COLO829 (cell line): ENCODE measurements at places on chromosomes 7 and 10.

DNA sequence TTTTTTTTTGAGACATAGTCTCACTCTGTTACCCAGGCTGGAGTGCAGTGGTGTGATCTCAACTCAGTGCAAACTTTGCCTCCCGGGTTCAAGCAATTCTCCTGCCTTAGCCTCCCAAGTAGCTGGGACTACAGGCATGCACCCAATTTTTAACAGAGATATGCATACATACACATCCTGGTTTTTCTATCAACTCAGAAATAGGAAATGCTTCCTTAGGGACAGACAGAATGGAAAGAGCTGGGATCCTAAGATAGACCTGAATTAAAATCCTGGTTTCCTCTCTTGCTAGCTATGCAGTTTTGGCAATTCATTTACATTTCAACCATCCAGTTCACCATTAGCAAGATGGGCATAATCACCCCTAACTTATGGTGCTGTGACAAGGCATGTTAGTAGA lies 347.5 kb downstream of the GPAM start:
- DNase-seq = no peak

- DNase-seq = no peak
Observed at GRCh38 chr10:127293640-127294039, 97.2 kb upstream of the INSYN2A start.

- no peak for DNase-seq
Observed at GRCh38 chr10:130687566-130687965, 551.4 kb downstream of the GLRX3 start.

- no peak for DNase-seq
Observed at GRCh38 chr7:47449810-47450590, 131.9 kb downstream of the TNS3 start.

DNA sequence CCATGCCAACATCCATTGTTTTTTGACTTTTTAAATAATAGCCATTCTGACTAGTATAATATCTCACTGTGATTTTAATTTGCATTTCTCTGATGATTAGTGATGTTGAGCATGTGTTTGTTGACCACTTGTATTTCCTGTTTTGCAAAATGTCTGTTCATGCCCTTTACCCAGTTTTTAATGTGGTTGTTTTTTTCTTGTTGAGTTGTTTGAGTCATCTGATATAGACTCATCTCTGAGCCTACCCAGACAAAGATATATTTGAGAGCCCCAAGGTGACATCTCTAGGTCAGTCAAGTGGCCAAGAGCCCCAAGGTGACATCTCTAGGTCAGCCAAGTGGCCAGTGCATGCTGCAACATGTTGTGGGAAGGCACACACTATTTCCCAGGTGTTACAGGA lies 224.7 kb downstream of the HECW1 start:
- DNase-seq = no peak

- no peak for DNase-seq
Observed at GRCh38 chr7:16905300-16906044, 23.7 kb upstream of the AGR3 start.

- DNase-seq = peak; percentile 58
Observed at GRCh38 chr10:44952779-44953231, 6.8 kb upstream of the RASSF4 start.

DNA sequence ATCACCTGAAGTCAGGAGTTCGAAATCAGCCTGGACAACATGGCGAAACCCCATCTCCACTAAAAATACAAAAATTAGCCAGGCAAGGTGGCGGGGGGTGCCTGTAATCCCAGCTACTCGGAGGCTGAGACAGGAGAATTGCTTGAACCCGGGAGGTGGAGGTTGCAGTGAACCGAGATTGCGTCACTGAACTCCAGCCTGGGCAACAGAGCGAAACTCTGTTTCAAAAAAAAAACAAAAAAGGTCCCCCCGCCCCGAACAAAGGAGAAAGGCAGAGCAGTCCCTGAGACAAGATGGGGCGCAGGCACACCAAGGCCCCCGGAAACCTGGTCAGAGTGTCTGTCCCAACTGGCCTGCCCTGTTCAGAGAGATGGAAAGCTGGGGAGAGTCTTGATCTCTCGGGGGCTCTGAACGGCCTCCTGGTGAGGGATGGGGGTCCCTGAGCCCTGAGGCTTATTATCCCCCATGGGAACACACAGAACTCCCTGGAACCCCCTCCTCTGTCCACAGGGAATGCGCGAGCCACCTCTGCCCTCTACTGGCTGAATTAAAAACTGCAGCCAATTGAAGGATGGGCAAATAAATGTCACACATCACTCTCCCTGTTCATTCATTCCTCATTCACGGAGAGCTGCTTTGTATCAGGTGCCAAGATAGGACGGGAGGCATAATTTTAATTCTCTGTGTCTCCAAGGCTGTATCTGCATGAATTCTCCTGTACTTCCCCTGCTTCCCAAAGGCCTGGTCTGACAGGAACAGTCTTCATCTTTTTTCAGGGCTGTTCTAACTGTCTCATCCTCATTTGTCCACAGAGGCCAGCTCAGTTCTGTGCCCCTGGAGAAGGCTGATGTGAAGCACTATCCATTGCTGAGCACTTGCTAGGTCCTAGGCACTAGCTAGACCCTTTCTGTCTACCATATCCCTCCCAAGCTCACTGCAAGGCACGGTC lies 28.9 kb downstream of the MAT1A start:
- peak; percentile 13 for DNase-seq

DNA sequence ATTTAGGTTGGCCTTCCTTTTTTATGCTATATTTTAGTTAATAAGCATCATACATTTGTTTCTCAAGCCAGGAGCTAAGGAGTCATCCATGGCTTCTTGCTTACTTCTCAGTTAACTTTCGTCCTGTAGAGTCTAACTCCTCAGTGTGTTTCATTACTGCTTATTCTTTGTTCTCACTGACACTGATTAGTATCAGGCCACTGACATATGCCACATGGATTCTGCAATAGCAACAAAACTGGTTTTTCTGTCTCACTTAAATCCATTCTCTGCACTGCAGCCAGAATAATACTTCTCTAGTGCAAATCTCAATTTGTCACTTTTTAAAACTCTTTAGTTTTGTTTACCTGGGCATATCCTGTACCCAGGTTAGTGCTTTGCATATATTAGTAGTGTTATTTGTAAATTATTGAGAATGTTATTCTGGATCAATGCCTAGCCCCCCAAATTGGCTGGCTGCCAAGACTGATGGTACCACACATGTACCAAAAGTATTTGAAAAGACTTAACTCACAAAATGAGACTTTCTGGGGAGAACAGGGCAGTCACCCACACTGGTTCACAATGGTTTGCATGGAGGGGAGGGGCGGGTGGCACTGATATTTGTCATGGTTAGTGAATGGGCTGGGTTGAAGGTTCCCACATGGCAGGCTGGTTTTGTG lies 79.1 kb downstream of the CCSER2 start:
- DNase-seq = no peak

DNA sequence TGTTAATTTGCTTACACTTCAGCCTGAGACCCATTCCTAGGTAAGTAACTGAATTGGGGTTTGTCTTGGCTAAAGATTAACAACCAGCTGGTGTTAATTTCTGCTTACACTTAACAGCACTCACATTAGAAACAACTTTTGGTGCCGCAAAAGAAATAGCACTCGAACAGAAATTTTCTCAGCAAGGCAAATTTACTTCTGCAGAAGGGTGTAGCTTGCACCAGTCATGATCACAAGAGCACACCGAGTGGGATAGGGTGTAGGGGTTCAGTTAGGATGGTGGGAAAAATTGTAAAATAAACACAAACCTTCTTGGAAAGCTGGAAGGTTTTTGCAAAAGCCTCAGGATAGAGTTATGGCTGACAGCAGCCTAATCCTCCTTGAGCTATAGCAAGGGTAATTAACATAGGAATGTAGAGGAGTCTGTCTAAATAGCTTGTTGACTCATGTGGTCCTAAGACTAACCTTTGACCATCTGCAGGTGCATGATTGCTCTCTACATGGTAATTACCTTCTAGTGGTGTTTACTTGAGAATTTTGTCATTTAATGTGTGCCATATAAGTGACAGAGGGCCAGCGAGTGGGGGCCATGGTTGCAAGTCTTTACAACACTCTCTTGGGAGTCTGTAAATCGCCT lies 67.8 kb upstream of the CDK13 start:
- no peak for DNase-seq

GRCh38 chr10:122127943-122128342 lies 139.0 kb downstream of the TACC2 start:
- no peak for DNase-seq

GRCh38 chr10:90213346-90213745 lies 512.0 kb downstream of the KIF20B start:
- DNase-seq = no peak

- no peak for DNase-seq
Observed at GRCh38 chr10:96462606-96463151, 51.0 kb downstream of the TLL2 start.

DNA sequence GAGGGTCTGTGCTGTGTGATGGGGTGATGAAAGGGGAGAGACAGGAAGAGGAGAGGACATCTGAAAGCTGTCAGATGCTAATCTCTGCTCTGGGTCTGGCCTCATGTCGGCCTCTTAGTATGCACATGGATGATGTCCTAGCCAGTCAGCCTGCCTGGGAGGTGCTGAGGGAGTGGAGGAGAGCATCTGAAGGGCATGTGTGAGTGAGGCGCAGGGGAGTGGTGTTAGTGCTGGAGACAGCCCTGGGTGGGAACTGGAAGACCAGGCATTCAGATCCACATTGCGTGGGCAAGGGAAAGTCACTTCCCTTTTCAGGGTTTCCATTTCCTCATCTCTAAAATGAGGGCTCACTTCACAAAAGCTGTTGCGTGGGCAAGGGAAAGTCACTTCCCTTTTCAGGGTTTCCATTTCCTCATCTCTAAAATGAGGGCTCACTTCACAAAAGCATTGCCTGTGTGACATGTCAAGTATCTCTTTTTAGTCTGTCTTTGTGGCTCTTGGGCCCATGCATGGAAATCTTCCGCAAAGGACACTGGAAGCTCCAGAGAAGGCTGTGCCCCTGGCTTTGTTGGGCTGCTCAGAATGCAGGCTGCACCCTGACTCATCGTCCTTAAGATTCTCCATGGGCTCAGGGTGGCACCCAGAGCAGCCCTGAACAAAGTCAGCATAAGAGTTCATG lies 10.0 kb downstream of the SFTPD start:
- no peak for DNase-seq

DNA sequence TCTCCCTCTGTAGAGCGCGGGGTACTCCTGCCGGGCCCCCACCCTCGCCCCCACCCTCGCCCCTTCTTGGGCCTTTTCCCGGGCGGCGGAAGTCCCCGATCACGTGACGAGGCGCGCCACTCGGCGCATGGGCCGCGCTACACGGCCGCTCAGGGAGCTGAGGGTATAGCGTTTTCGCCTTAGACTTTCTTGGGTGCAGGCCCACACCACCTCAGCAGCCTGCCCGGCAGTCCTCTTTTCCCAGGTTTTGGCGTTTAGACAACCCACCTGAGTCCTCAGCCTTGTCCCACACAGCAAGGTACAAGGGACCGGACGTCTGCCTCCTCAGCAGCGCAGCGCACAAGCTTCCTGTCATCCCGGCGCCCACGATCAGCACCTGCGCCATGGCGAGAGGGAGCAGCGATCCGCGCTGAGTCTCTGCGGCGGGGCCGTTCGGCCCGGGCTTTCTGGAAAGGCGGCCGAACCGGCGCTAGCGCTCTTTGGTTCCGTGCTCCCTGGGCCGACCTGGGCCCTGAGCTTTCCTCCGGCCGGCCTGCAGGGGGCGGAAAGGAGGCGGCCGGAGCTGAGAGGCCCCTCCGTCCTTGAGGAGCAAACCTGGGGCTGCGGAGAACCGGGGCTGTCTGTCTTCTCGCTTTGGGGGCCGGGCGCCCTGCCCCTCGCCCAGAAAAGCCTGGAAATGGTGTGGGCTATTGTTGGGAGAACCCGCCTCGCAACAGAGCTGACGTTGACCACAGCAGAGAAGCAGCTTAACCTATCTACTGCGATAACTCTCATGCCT lies at the start of gene RNLS:
RNLS (minus strand) TSS at position 513 of the 778 bp plus-strand sequence.
- no peak for DNase-seq

DNA sequence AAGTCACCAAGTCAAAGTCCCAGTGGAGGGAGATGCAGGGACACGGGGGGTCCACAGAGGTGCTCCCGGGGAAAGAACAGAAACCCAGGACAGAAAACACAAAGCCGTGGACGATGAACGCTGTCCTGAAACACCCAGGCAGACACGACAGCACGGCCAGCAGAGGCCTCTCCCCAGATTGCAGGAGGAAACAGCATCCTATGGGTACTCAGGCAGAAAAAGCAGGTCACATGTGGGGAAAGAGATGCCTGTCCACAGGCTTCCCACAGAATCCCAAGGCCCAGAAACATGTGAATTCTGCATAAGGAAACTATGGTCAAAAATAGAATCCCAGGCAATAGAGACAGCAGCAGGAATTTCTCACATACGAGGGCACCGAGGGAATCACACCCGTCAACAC lies 53.6 kb upstream of the ADGRA1 start:
- no peak for DNase-seq

DNA sequence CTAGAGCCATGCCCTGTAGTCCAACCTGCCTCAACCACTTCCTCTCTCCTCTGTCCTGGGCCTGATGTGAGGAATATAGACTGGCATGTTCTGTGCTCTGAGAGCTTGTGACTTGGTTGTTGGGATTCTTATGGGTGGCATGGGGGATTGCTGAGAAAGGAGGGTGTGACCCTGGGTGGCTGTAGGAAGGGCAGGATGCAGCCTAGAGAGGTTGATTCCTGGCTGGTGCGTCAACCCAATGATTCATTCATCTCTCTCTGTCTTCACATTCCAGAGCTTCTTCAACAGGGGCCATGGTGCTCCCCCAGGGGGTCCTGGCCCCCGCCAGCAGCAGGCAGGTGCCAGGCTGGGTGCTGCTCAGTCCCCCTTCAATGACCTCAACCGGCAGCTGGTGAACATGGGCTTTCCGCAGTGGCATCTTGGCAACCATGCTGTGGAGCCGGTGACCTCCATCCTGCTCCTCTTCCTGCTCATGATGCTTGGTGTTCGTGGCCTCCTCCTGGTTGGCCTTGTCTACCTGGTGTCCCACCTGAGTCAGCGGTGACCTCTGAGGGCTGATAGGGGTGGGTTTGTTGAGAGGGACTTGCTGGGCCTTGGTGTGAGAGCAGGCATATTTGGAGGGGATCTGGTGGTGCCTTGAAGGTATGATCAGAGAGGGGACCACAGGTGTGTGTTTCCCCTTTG lies 2.6 kb downstream of the FAM241B start:
- DNase-seq = no peak

DNA sequence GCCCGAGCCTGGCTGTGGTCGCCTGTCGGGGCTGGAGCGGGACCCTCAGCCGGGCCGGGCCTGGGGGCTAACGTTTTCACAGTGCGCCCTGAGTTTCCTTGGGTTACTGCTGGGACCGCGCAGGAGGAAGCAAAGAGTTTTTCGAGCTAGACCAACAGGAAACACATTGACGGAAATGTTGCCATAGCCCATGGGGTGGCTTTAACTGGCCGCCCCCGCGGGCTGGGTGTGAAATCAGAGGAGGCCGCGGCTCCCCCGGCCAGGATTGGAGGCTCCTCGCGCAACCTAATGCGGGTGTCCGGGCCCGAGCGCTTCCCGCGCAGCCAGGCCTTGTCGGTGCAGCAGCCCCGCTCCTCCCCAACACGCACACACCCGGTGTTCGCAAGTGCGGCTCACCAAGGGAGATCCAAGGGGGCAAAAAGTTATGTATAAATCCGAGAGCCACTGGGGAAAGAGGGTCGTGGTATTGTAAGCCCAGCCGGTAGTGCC lies 1.9 kb downstream of the HHEX start:
- DNase-seq = no peak
